Cerebellar cortex (tissue), 1 donor: ENCODE measurements at places on chromosomes 5 and 9.

DNA sequence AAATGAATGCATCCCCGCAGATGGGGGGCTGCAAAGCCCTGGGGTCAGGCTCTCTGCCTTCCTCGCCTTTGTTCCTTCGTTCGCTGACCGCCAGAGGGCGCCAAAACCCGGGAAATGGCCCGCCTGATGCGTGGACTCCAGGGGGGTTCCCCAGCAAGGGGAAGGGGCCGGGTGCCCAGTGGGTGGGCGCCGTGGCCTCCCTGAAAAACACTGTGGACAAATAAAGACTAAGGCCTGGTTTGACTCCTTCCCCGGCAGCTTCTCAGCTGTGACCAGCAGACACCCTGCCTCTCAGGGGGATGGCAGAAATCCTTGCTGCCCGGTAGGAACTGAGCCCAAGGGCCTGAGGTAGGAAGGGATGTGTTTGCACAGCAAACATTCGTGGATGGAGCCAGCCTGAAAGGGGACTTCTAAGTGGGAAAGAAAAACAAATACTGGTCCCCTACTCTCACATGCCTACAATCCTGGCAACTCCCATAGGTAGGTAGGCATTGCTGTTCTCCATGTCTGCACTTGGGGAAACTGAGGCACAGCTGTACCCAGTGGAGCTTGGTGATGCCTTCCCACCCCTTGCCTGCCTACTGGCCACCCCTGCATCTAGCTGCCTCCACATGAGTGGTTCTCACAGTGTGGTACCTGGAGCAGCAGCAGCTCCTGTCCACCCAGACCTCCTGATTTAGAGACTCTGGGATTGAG is 57.7 kb downstream of the DUSP1 start:
- DNase-seq, result peak; percentile 47

DNA sequence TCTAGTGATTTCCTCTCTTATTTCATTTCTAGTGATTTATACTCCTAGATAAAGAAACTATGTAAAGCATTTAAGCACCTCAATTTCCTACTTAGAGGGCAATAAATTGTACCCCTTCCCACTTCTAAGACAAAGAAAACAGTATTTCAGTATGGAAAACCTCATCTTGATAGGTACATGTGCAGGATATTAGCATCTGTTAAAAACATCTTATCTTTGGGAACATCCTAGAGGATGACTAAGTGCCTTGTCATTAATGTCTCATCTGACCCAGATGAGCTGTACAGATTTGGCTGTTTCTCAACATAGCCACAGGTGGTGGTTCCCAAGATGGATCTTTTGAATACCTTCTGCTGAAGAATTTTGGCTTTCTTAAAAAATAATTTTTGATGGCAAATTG is 5.7 kb downstream of the MEGF10 start:
- DNase-seq, result no peak

- DNase-seq, result no peak
Measured at GRCh38 chr5:160456480-160457177, 35.0 kb downstream of the PTTG1 start.

DNA sequence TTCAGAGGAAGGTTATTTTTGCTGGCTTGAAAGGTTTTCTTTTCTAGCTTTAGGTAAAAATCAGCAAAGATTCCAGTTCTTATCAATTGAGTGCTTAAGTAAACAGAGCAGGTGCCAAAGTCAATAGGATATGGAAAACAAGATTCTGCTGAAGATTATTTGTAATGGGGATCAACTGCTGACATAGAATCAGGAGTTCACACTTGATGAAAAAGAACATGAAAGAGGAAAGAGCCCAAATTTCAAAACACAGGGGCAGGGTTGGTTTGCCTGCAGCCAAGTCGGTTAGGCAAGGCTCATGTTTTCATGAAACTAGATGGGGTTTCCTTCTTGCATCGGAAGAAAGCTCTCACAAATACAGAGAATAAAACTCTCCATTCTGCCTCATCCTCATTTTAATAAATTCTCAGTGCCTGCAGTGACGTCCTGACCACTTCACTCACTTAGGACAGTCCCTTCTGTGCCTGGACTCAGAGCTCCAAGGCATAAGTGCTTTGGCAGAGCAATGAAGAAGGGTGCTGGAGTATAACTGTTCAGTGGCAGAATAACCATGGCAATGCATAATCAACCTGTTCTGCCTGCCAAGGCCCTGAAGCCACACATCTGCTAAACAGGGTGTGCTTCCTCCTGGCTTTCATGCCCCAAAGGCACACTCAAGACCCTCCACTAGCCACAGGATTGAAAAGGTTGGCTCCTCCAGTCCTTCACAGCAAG is 179.6 kb downstream of the GNAQ start:
- DNase-seq, result no peak

GRCh38 chr5:4345850-4346249 is 750.2 kb downstream of the IRX1 start:
- no peak for DNase-seq

DNA sequence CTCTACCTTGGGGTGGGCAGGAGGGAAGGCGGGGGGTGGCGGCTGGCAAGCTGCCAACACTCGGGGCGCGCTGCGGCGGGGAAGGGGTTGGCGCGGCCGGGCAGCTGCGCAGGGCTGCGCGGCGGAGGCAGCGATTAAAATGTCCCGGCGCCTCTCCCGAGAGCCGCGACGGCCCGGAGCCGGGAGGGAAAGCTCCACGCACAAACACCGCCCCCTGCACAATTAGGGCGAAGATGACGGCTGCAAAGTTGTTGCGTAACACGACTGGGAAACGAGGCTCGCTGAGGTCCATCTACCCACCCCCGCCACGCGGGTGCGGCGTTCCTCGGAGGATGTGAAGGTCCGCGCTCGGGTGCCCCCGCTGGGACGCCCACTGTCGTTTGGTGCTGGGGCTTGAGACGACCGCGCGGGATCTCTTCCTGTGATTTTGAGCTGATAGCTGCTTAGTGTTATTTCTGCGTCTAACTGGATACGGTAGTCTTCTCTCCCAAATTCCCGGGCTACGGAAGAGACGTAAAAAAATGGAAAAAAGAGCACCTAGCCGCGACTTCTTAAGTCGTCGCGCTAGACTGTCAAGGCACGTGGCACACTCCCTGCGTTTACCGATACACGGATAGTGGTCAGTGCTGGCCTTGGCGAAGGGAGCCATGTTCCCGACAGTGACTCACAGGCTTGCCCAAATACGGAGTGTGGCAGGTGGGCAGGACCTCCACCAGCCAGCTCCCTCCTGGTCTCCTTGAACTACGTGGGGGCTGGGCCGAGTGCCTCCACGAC is 958 bp upstream of the NFIL3 start:
- peak; percentile 60 for DNase-seq

- DNase-seq, result no peak
Measured at GRCh38 chr5:170405817-170406216, 16.6 kb upstream of the KCNMB1 start.

DNA sequence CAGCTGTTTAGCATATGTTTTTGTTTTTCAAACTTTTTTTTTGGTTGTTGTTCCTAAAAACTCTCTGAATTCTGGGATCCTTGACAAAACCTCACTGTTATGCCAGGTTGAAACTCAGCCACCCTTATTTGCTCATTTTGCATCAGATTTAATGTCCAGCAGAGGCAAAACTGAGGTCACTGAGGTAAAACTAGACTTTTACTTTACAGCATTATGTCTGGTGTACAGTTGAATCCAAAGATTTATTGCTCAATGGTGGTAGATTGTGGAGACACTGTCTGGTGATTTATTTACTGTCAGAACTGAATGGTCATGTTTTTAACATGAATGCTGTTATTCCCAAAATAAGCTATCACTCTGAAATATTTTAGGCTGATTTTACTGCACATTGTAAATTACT is 87.9 kb downstream of the FBXL7 start:
- no peak for DNase-seq

DNA sequence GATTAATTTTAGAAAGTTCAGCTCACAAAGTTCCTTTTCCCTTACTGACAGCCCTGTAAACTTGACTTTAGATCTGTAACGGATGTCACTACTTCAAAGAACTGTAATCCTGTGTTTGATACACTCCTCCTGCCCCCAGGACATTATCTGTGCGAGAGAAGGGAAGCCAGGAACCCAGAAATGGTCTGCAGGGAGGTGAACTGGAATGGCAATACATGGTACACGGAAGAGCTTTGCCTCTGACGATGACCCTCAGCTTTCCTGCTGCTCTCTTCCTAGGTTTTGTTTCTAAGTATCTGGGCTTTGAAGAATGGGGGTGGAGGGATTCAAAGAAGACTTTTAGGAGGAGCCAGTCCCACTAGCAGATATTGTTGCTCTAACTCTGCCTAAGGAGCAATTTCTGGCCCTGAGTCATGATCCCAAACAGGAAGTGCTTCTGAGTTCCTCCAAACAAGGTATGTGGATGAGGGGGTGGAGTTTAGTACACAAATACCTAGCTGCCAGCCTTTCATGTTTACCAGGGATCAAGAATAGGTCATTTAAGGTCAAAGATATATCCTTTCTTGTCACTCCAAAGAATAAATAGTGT is 43.4 kb upstream of the TMC1 start:
- no peak for DNase-seq

DNA sequence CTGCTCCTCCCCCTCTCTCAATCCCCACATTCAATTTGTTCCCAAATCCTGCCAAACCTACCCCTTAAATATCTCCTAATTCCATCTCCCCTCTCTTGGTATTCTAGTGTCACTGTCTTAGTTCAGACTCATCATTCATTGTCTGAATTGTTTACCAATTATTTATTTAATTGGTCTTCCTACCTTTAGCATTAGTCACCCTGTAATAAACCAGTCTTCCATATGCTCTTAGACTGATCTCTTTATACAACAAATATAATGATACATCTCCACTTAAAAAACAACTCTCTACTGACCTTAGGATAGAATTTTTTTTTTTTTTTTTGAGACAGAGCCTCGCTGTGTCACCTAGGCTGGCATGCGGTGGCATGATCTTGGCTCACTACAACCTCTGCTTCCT is 51.4 kb downstream of the RFK start:
- no peak for DNase-seq

- no peak for DNase-seq
Measured at GRCh38 chr5:1793966-1794900, 5.4 kb downstream of the MRPL36 start.

DNA sequence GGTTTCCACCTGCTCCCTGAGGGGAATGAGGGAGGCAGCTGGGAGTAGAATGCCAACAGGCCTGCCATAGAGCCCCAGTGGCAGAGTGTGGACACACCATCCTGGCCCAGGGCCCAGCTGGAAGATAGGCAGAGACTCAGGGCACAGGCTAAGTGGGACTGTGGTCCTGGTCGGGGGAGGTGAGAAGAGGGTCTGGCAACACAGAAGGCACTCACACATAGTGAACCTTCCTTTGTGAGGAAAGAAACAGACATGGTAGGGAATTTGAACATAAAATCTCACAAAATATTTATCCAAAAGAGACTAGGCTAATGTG is 41.2 kb downstream of the WDR36 start:
- DNase-seq, result no peak

- DNase-seq, result no peak
Measured at GRCh38 chr5:101995585-101995984, 300.5 kb downstream of the SLCO4C1 start.

DNA sequence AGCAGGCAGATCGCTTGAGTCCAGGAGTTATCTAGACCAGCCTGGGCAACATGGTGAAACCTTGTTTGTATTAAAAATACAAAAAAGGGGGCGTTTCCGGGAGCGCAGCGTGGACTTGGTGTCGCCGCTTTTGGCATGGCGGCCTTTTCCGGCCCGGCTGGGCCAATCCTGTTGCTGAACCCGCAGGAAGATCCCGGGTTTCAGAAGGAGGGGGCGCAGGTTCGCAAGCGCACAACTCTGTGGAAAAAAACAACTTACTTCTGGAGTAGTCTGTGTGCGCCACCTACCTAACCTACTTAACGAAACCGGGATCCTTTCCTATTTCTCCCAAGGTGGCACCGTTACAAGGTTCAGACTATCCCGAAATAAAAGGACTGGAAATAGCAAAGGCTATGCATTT is 198.6 kb downstream of the MSX2 start:
- no peak for DNase-seq

GRCh38 chr5:9268226-9268625 is 277.6 kb downstream of the SEMA5A start:
- no peak for DNase-seq

DNA sequence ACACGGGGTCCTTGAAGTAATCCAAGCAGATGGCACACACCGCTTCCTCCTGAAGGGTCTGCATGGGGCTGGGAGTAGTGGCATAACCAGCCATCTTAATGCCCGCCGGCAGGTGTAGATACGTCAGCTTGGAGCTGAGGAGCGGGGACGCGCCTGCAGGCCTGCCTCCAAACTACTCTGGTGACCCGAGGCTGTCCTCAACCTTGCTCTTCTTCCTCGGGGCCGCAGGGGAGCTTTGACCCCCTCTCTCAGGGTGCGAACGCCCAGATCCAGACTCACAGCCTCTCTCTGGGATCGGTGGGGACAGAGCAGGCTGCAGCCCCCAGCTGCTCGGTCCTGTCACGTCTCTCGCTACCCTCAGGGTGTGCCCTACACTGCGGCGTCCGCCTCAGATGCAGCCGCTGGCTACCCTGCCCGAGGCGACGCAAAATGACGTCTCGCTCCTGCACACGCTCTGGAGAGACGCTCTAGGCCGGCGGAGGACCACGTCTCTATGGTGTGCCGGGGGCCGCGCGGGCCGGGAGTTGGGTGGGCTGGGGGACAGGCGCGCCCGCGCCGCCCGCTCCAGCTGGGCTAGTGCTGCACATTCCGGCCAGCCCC is at the start of gene TRIM52:
TRIM52 (minus strand) TSS at position 424 of the 600 bp plus-strand sequence; CDS start at position 94, 330 bp downstream.
- DNase-seq, result peak; percentile 95

- DNase-seq, result peak; percentile 25
Measured at GRCh38 chr5:100479079-100479688, 56.0 kb upstream of the FAM174A start.

DNA sequence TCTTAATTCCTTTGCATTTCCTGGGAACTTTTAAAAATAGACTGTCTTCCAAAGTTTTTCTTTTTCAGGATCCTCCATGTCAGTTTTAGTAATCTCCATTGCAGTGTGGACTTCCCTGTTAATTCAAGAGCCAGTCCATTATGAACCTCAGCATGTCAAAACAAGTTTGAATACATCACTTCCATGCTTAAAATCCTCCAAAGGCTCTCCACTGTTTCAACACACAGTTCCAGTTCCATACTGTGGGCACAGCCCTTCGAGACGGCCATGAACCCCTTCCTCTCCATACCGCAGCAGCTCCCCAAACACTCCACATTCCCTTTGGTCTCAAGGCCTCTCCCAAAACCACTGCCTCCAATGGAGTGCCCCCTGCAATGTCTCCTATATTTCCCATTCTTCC is 19.5 kb downstream of the LIFR start:
- no peak for DNase-seq

GRCh38 chr9:96115836-96116235 is 186.1 kb downstream of the HSD17B3 start:
- DNase-seq, result no peak

- peak; percentile 48 for DNase-seq
Measured at GRCh38 chr5:54718656-54719055, 201.1 kb downstream of the SNX18 start.

- no peak for DNase-seq
Measured at GRCh38 chr5:34487159-34487879, 168.8 kb upstream of the RAI14 start.

- no peak for DNase-seq
Measured at GRCh38 chr9:133165452-133165730, 1.7 kb upstream of the GBGT1 start.

- DNase-seq, result no peak
Measured at GRCh38 chr5:167245868-167246267, 1045.6 kb upstream of the WWC1 start.
